ENCODE measurements at places on chromosomes 4 and X. TPM values are rescaled to one million over a fixed set of nuclear protein-coding genes. Genes with fewer than 3 reads are reported as not detected.

GRCh38 chr4:24795666-24796381, 451 bp downstream of the SOD3 start:
- no peak overlapping the region for H3K4me3 ChIP-seq
- peaks cover 33% of the 10 kb centered on the region for H3K27me3 ChIP-seq
- H3K4me1 ChIP-seq, result no peaks in the 10 kb centered on the region
- no peaks in the 10 kb centered on the region for H3K36me3 ChIP-seq
- no peak for DNase-seq
- H3K27ac ChIP-seq, result no peak overlapping the region

DNA sequence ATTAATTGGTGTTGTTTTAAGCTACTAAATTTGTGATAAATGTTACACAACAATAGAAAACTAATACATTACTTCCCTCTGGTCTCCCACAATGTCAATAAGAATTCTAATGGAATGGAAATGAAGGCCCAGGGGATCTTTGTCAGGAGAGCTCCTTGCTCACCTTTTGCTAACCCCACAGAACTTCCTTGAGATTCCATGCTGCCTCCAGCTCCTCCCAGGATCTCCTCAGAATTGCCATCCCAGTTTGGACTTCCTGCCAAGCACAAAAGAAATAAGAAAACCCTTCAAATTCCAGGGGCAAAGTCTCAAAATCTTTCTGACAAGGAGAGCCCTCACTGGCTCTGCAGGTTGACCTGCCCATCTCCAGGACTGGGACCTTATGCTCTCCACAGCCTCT, 43.2 kb downstream of the ITIH6 start:
- H3K36me3 ChIP-seq, result no peaks in the 10 kb centered on the region
- no peak overlapping the region for H3K4me3 ChIP-seq
- DNase-seq, result no peak
- no peak overlapping the region for H3K27ac ChIP-seq

- no peaks in the 10 kb centered on the region for H3K27me3 ChIP-seq
- H3K4me1 ChIP-seq, result no peaks in the 10 kb centered on the region
- no peaks in the 10 kb centered on the region for H3K36me3 ChIP-seq
These were observed 71.3 kb downstream of the POU4F2 start for GRCh38 chr4:146709956-146710355.

DNA sequence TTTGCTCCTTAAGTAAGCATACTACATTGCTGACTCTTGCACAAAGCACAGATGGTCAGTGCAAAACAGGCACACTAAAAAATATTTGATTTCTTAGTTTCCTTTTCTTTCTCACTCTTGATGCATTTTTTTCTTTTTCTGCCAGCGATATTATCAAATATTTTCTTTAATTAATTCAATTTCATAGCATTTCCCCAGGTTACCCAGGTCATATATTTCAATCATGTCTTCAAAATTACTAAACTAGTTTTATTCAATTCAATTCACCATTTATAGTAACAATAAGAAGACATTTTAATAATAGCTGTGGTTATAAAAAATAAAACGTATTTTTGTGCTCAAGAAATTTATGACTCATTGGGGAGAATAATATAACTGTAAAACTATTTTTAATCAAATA, 421.2 kb downstream of the GASK1B start:
- H3K27me3 ChIP-seq, result no peaks in the 10 kb centered on the region
- no peak overlapping the region for H3K4me3 ChIP-seq
- H3K4me1 ChIP-seq, result no peaks in the 10 kb centered on the region
- H3K27ac ChIP-seq, result no peak overlapping the region

DNA sequence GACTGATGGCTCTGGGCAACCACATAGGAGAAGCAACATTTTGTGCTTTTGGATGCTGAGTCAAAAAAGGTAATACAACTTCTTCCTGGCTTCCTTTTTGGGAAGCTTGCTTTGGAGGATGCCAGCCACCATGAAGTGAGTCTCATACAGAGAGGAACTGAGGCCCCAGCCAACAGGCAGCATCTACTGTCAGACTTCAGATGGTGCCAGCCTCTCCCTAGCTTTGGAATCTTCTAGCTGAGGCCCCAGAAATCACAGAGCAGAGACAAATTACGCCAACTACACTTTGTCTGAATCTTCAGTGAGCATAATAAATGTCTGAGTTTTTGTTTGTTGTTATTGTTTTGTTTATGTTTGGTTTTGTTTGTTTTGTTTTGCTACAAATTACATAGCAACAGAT, 136.1 kb downstream of the ATP10D start:
- no peaks in the 10 kb centered on the region for H3K27me3 ChIP-seq
- no peak overlapping the region for H3K27ac ChIP-seq
- no peak for DNase-seq
- H3K4me1 ChIP-seq, result no peaks in the 10 kb centered on the region
- no peak overlapping the region for H3K4me3 ChIP-seq

- H3K27ac ChIP-seq, result no peak overlapping the region
- peaks cover 17% of the 10 kb centered on the region for H3K4me1 ChIP-seq
- no peak for DNase-seq
- no peak overlapping the region for H3K4me3 ChIP-seq
- no peaks in the 10 kb centered on the region for H3K27me3 ChIP-seq
- no peaks in the 10 kb centered on the region for H3K36me3 ChIP-seq
These were observed 380.7 kb downstream of the ADGRL3 start for GRCh38 chr4:61580721-61581377.

- H3K4me3 ChIP-seq, result no peak overlapping the region
- no peaks in the 10 kb centered on the region for H3K27me3 ChIP-seq
- no peaks in the 10 kb centered on the region for H3K4me1 ChIP-seq
- H3K36me3 ChIP-seq, result no peaks in the 10 kb centered on the region
- no peak for DNase-seq
- H3K27ac ChIP-seq, result no peak overlapping the region
These were observed 26.2 kb upstream of the RHOH start for GRCh38 chr4:40170588-40170987.

DNA sequence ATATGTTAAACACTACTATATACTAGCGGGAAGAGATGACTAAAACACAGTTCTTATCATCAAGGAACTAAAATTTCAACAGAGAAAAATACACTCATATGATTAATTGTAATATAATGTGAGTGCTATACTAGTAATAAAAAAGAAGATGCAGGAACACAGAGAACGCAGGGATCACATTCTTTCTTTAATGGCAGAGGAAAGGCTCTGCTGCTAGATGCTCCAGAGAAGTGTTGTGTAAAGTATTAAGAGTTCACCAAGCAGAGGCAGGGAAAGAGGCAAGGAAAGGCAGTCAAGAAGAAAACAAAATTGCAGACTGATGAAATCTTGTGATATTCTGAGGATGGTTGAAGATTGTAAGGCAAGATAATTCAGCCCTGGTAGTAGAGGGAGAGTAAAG, 394.7 kb downstream of the PDGFC start:
- H3K4me3 ChIP-seq, result no peak overlapping the region
- no peak for DNase-seq
- H3K4me1 ChIP-seq, result peaks cover 4% of the 10 kb centered on the region

The LRP2BP gene
- polyA plus RNA-seq, result 0.22 TPM

DNA sequence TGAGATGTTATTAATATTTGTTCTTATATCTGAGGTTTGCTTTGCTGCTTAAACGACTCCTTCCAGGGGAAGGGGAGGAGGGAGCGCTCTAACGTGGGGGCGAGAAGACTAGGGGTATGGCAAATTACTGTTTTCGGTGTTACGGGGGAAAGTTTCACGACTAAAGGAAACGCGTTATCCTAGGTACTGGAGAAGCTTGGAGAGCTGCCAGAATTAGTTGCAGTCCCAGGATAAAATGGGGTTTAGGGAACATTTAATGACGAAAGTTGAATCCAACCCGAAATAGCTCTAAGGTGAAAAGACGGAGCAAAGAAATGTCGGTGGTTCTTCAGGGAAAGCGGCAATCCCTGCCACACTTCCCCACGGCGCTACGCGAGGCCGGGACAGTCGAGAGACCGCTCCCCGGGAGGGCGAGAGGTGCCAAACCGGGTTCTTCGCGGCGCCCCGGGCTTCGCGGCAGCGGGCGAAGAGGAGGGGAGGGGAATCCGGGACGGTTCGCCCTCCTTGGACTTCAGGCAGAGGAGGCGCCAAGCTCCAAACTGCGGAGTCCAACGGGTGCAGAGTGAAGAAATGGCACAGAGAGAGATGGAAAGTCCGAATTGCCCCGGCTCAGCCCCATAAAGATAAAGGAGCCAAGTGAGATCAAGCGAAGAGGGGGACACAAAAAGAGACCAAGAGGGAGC, 724 bp downstream of the THOC2 start:
- peak overlapping the region; percentile 82 for H3K27ac ChIP-seq
- H3K27me3 ChIP-seq, result no peaks in the 10 kb centered on the region
- H3K36me3 ChIP-seq, result no peaks in the 10 kb centered on the region
- H3K4me1 ChIP-seq, result peaks cover 2% of the 10 kb centered on the region
- H3K4me3 ChIP-seq, result peak overlapping the region; percentile 79

GRCh38 chrX:8955511-8955910, 78.4 kb downstream of the FAM9B start:
- no peak overlapping the region for H3K4me3 ChIP-seq
- no peak for DNase-seq
- no peaks in the 10 kb centered on the region for H3K4me1 ChIP-seq
- no peaks in the 10 kb centered on the region for H3K36me3 ChIP-seq

- H3K4me1 ChIP-seq, result peaks cover 29% of the 10 kb centered on the region
- peak overlapping the region; percentile 58 for H3K27ac ChIP-seq
- no peak overlapping the region for H3K4me3 ChIP-seq
- H3K36me3 ChIP-seq, result no peaks in the 10 kb centered on the region
These were observed 39.8 kb downstream of the BBS12 start for GRCh38 chr4:122772311-122772710.

Data from keratinocyte (primary cell).